ENCODE measurements at places on chromosomes 2 and 18. TPM values are rescaled to one million over a fixed set of nuclear protein-coding genes. Genes with fewer than 3 reads are reported as not detected.

DNA sequence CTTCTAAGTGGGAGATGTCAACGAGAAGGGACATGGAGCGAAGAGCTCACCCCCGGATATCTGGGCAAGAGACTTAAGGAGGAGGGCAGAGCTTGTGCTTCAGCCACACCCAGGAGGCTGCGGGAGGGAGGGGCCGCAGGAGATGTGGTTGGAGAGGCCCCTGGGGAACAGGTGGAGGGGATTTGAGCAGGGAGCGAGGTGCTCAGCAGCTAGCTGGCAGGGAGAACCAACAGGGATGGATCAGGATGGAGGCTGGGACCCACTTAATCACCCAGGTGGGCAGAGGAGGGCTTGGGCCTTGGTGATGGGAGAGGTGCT is 78.3 kb downstream of the MBP start:
- H3K4me1 ChIP-seq, result peaks cover 42% of the 10 kb centered on the region
- H3K27ac ChIP-seq, result peak overlapping the region; percentile 87
- no peak for DNase-seq
- peak overlapping the region; percentile 24 for H3K4me3 ChIP-seq
- H3K27me3 ChIP-seq, result no peaks in the 10 kb centered on the region
- no peaks in the 10 kb centered on the region for H3K36me3 ChIP-seq

IL1R1 gene
- 59.8 TPM for total RNA-seq

KLHL29 gene
- total RNA-seq, result 5.0 TPM

SPP2 gene
- total RNA-seq, result not detected

DNA sequence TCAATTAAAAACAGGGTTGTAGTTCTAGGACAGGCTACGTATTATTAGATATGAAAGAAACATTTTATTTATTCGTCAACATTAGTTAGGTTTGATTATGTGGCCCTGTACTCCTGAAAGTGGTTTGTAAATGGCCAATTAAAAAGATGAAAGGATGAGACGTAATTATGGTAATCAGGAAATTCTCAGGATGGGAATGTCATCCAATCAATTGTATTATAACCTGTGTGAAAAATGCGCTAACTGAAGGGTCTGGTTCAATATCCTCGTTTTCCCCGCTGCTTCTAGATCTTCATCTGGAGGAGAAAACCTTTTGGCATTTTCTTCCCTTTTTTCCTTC is 5.6 kb upstream of the C18orf32 start:
- no peak for DNase-seq
- H3K4me1 ChIP-seq, result peaks cover 39% of the 10 kb centered on the region
- H3K36me3 ChIP-seq, result peaks cover 38% of the 10 kb centered on the region
- H3K27me3 ChIP-seq, result no peaks in the 10 kb centered on the region
- no peak overlapping the region for H3K27ac ChIP-seq

DNA sequence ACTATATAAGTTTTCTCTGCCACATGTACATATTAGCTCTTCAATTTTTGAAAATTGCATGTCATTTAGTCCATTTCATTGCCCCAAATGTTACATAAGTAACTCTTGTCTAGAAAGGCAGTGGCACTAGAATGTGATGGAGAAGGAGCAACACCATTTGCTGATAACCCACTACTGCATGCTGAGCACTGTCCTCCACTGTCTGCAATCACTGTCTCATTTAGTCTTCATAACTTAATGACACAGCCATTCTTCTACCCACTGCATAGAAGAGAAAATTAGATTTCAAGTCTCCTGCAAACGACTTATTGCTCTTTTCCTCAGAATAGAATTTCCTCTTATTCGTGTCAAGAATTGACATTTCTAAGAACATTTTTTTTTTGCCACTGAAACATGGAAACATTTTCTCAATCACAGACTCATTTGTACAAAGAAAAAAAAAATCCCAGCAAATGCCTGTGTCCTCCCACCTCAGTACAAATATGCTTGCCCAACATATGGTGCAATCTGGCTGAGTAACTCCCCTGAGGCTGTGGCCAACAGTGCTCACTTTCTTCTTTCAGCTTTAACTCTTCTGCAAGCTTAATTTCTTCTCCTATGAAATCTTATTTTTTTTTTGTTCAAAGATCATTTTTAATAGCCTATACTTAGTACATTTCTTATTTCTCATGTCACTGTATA is 768.6 kb upstream of the HS6ST1 start:
- H3K27me3 ChIP-seq, result no peaks in the 10 kb centered on the region
- H3K4me1 ChIP-seq, result no peaks in the 10 kb centered on the region
- H3K4me3 ChIP-seq, result no peak overlapping the region
- no peaks in the 10 kb centered on the region for H3K36me3 ChIP-seq
- no peak for DNase-seq

DNA sequence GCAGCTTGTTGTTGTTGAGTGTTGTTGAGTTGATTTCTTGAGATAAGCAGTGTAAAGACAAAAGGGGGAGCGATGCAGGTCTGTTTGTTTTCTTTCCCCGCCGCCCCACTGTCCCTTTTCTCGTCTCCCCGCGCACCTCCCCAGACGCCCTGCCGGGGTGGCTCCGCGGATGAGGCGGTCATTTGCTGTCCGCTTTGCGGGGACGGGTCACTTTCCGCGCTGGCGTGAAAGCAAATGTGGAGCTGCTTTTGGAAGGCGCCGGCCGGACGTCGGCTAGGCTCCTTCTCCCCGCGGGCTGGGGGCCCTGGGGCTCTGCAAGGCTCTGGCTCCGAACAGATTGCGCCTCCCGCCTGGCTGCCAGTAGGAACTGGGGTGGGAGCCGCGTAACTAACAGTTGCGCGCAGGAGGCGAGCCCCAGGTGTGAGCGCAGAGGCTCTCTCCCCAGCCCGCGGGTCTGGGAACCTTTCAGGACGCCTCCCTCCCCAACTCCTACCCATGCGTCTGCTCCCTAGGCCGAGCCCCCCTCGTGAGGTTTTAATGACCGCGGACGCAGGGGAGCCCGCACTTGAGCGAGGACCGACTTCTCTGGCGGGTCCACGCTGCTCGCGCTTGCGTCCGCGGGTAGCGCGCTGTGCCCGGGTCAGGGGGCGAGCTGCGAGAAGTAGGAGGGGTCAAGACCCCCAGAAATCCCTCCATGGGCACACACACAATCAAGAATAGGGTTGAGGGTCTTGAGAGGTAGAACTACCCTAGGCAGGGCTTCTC is 146.6 kb downstream of the MEIS1 start:
- H3K4me3 ChIP-seq, result no peak overlapping the region
- H3K27me3 ChIP-seq, result peaks cover 54% of the 10 kb centered on the region
- no peaks in the 10 kb centered on the region for H3K36me3 ChIP-seq
- H3K4me1 ChIP-seq, result peaks cover 16% of the 10 kb centered on the region

- H3K27me3 ChIP-seq, result no peaks in the 10 kb centered on the region
- peaks cover 55% of the 10 kb centered on the region for H3K4me1 ChIP-seq
- no peaks in the 10 kb centered on the region for H3K36me3 ChIP-seq
- peak overlapping the region; percentile 48 for H3K27ac ChIP-seq
- DNase-seq, result no peak
Observed at GRCh38 chr2:9187620-9188214, 18.9 kb upstream of the ASAP2 start.

DNA sequence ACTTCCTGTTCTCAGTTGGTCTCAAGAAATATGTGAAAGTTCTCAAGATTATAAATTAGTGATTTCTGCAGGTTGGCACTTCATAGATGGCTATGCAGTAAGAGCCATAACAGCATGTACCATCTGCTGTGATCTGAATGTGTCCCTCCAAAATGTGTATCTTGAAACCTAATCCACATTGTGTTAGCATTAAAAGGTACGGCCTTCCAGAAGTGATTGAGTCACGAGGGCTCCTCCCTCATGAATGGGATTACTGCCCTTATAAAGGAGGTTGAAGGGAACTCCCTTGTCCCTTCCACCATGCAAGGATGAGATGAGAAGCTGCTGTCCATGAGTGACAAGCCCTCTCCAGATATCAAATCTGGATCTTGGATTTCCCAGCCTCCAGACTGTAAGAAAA is 45.0 kb downstream of the METTL4 start:
- peaks cover 4% of the 10 kb centered on the region for H3K4me1 ChIP-seq
- H3K27ac ChIP-seq, result no peak overlapping the region
- peaks cover 4% of the 10 kb centered on the region for H3K36me3 ChIP-seq
- H3K4me3 ChIP-seq, result no peak overlapping the region
- no peaks in the 10 kb centered on the region for H3K27me3 ChIP-seq

- H3K27ac ChIP-seq, result no peak overlapping the region
- no peak overlapping the region for H3K4me3 ChIP-seq
- H3K36me3 ChIP-seq, result no peaks in the 10 kb centered on the region
Observed at GRCh38 chr2:227376656-227377396, 2.3 kb downstream of the TM4SF20 start.

DNA sequence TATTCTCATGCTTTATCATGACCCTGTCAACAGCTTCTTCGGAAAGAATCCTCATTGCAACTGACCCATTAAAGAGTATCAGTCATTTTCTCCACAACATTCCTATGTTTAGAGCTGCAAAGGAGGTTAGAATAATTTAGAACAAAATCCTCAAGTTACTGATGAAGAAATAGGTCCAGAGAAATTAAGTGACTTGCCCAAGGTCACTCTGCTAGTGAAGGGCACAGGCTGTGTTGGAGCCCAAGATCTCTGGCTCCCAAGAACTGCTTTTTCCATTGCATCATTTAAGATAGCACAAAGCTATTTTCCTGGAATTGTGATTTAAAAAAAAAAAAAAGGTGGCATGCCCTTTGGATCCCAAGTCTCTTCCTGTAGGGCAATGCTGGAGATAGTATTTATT is 9.6 kb downstream of the IRS1 start:
- peaks cover 6% of the 10 kb centered on the region for H3K36me3 ChIP-seq
- no peaks in the 10 kb centered on the region for H3K27me3 ChIP-seq
- peak overlapping the region; percentile 52 for H3K4me3 ChIP-seq
- H3K27ac ChIP-seq, result no peak overlapping the region
- DNase-seq, result no peak
- H3K4me1 ChIP-seq, result peaks cover 78% of the 10 kb centered on the region

AOX1 gene
- 0.97 TPM for total RNA-seq

DNA sequence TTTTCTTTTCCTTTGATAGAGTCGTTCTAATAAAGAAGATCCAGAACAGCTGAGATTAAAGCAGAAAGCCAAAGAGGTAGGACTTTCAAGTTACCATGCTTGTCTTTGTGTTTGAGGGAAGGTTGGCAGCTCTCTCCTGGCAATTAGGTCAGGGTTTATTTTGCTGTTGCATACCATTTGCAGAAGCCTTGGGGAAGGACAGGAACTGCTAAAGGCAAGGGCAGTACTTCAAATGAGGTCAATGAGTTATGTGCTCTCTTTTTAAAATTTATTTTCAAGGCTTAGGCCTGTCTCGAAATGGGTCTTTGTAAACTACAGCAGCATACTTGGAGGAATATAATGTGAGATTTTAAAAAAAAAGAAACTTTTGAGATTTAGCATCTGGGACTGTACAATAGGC is 108.9 kb downstream of the TAF4B start:
- H3K4me1 ChIP-seq, result peaks cover 51% of the 10 kb centered on the region
- H3K36me3 ChIP-seq, result no peaks in the 10 kb centered on the region
- H3K4me3 ChIP-seq, result no peak overlapping the region
- peak overlapping the region; percentile 93 for H3K27ac ChIP-seq
- no peaks in the 10 kb centered on the region for H3K27me3 ChIP-seq

- no peak overlapping the region for H3K27ac ChIP-seq
- no peaks in the 10 kb centered on the region for H3K36me3 ChIP-seq
- peaks cover 15% of the 10 kb centered on the region for H3K4me1 ChIP-seq
Observed at GRCh38 chr2:25558262-25558661, 115.1 kb downstream of the DTNB start.

CHMP3 gene
- 124 TPM for total RNA-seq

- no peak for DNase-seq
- H3K4me3 ChIP-seq, result no peak overlapping the region
- H3K36me3 ChIP-seq, result no peaks in the 10 kb centered on the region
- peaks cover 39% of the 10 kb centered on the region for H3K4me1 ChIP-seq
Observed at GRCh38 chr2:105325389-105325963, 4.1 kb downstream of the TGFBRAP1 start.

PARD3B gene
- 26.7 TPM for total RNA-seq

DNA sequence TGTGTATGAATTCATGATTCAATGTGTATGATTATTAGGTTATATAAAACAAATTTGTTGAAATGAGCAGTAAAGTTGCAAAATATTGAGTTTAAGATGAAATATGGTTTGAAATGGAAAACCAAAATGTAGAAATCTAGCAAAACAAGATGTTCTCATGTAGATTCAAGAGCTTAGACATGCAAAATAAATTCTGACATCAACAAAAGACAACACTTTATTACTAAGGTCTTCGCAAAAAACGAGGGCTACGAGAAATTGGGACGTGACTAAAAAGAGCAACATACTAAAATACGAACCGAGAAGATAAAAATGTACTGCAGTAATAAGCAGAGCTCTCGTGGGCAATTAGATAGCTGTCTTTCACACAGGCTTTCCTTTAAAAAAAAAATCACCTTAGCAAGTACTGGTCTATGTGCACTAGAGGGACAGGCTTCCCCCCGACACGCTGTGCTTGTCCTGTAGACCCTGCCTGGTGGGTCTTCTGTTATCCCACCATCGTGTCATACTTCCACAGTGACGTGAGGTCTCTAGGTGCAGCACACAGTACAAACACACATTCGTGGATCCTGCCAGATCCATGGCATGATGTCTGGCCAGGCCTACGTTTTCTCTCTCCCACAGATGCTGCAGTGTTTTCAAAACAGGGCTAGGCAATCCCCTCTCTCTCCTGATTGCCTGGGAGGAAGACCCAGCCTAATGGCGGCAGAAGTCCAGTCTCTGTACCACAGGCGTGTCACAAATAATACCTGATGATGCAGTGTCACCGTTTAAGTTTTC is 240.8 kb downstream of the TCF4 start:
- H3K27me3 ChIP-seq, result no peaks in the 10 kb centered on the region
- peaks cover 27% of the 10 kb centered on the region for H3K4me1 ChIP-seq
- no peak for DNase-seq
- peaks cover 8% of the 10 kb centered on the region for H3K36me3 ChIP-seq
- H3K4me3 ChIP-seq, result no peak overlapping the region

TRAPPC12 gene
- total RNA-seq, result 89.2 TPM

- H3K27me3 ChIP-seq, result peaks cover 4% of the 10 kb centered on the region
- no peaks in the 10 kb centered on the region for H3K36me3 ChIP-seq
- peak overlapping the region; percentile 99 for H3K27ac ChIP-seq
- peaks cover 36% of the 10 kb centered on the region for H3K4me1 ChIP-seq
Observed at GRCh38 chr18:13379930-13380690, 161.6 kb downstream of the LDLRAD4 start.

DNA sequence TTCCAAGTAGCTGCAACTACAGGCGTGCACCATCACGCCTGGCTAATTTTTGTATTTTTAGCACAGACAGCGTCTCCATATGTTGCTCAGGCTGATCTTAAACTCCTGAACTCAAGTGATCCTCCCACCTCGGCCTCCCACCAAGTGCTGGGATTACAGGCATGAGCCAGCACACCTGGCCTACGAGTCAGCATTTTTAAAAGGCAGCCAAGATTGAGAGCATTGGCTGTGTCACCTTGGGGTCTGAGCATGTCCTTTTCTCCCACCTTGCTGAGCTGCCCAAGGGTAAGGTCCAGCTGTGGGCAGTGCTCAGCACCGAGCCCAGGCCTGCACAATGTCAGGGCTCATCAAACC is 142.8 kb upstream of the LMAN1 start:
- H3K27me3 ChIP-seq, result no peaks in the 10 kb centered on the region
- peaks cover 33% of the 10 kb centered on the region for H3K4me1 ChIP-seq
- H3K36me3 ChIP-seq, result no peaks in the 10 kb centered on the region
- no peak for DNase-seq
- no peak overlapping the region for H3K4me3 ChIP-seq
- H3K27ac ChIP-seq, result peak overlapping the region; percentile 89

- H3K27me3 ChIP-seq, result no peaks in the 10 kb centered on the region
- H3K27ac ChIP-seq, result no peak overlapping the region
- H3K4me1 ChIP-seq, result peaks cover 8% of the 10 kb centered on the region
- no peak for DNase-seq
- no peaks in the 10 kb centered on the region for H3K36me3 ChIP-seq
- no peak overlapping the region for H3K4me3 ChIP-seq
Observed at GRCh38 chr2:83022631-83023210, 1436.4 kb downstream of the SUCLG1 start.

GRCh38 chr18:41731884-41732283 is 223.2 kb upstream of the PIK3C3 start:
- no peak for DNase-seq
- H3K4me1 ChIP-seq, result peaks cover 19% of the 10 kb centered on the region
- no peak overlapping the region for H3K4me3 ChIP-seq
- no peaks in the 10 kb centered on the region for H3K27me3 ChIP-seq
- no peak overlapping the region for H3K27ac ChIP-seq
- H3K36me3 ChIP-seq, result no peaks in the 10 kb centered on the region

Data from osteocyte (in vitro differentiated cells).